Mucosa of descending colon (tissue), 3 donors: ENCODE measurements at places on chromosomes 2 and 18.

- DNase-seq = no peak
Observed at GRCh38 chr2:167855211-167855610, 392.2 kb downstream of the STK39 start.

DNA sequence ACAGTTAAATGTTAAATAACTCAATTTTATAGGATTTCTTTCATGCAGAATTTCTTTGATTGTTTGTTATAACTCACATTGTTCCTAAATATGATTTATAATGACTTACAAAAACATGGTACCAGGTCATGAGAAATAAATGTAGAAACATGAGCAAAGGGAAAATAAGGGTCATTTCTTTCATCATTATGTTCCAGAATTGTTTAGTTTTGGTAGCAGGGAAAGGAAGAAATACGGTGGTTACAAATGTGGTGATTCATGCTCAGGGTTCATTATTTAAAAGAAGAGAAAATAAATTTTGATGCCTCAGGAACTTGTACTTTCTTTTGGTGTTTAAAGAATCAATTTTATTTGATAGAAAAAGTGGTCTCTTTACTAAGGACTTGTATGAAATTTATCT is 4.4 kb downstream of the LYPD6B start:
- DNase-seq = no peak

GRCh38 chr2:236159778-236160170 is 8.4 kb downstream of the GBX2 start:
- no peak for DNase-seq

DNA sequence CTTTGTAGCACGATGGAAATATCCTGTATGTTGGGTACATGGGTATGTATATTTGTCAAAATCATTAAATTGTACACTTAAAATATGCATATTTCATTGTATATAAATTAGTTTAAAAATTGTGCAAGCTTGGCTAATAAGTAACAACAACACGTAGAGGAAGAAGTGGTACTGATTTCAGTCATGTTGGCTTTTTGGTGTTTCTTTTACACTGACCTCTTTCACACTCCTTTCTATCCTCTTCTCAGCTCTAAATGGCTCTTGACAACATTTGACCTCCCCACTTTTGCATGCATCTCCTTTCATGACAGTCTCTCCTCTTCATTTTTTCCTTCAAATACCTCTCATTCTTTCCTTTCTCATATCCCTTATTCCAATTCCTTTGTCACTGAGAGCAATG is 801.4 kb upstream of the ZEB2 start:
- no peak for DNase-seq

GRCh38 chr2:176984987-176985386 is 227.6 kb upstream of the HNRNPA3 start:
- no peak for DNase-seq
